Non-pigmented ciliary epithelial cell (primary cell): ENCODE measurements at places on chromosomes 1 and 21.

- no peak for DNase-seq
These were observed 30.6 kb upstream of the LCE5A start for GRCh38 chr1:152479792-152480595.

DNA sequence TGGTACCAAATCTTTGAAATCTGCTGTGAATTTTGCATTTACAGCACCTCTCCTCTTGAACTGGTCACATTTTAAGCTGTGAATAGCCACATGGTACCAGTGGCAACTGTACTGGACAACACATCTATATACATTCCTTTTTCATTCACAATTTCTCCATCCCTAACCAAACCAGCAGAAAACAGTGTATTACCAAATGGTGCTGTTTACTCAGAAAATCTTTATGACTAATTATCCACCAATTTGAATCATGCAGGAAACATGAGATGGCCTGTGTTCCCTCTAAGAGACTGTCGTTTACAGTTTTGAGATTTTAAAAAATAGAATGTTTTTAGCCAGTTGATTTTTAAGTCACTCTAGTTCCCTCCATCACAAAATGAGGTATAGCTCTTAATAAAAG lies 17.6 kb upstream of the CCT8 start:
- DNase-seq: peak; percentile 65

GRCh38 chr1:12177999-12178441 lies 11.2 kb downstream of the TNFRSF1B start:
- peak; percentile 70 for DNase-seq

DNA sequence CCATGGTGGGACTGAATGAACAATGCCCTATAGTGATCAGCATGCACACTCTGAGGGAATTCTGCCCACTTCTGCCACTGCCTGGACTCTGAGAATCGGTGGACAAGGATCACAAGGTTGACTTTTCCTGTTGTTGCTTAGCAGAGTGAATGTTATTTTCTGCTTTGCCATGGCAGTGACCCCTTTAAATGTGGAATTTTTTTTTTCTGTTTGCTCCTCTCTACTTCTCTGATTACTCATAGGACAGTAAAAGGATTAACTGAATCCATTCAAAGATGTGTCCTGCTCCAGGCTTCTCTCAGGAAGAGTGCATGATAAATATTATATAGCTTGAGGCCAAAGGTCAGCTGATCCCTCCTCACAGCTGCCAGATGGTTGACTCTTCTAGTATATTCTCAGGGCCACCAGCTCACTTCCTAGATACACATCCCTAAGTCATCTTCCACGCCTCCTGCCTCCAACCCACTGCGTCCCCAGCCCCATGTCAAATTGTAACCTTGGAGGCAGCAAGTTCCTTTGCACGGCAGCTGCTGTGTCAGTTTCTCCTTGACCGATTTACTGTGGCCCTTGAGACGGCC lies 74.0 kb upstream of the RALGPS2 start:
- no peak for DNase-seq

GRCh38 chr1:112872551-112872962 lies 83.4 kb downstream of the SLC16A1 start:
- DNase-seq: no peak

DNA sequence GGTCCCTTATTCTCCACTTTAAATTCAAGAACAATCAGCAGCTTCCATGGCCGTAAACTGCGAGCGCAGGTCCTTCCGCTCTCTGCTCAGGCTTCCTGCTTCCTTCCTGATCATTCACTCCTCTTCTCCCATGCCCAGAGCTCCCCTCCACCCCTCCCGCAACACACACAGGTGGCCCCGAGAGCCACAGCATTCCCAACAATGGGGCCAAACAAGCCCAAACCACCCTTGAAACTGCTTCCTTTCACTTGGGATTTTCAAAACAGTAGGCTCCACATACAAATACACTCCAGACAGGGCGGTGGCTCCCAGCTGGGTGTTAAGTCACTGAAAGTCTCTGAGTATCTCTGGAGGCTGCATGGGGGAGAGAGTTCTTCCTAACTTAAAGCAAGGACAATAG lies 11.4 kb downstream of the FAM89A start:
- no peak for DNase-seq

- DNase-seq: peak; percentile 99
These were observed 139.9 kb downstream of the DHRS3 start for GRCh38 chr1:12477936-12478611.

DNA sequence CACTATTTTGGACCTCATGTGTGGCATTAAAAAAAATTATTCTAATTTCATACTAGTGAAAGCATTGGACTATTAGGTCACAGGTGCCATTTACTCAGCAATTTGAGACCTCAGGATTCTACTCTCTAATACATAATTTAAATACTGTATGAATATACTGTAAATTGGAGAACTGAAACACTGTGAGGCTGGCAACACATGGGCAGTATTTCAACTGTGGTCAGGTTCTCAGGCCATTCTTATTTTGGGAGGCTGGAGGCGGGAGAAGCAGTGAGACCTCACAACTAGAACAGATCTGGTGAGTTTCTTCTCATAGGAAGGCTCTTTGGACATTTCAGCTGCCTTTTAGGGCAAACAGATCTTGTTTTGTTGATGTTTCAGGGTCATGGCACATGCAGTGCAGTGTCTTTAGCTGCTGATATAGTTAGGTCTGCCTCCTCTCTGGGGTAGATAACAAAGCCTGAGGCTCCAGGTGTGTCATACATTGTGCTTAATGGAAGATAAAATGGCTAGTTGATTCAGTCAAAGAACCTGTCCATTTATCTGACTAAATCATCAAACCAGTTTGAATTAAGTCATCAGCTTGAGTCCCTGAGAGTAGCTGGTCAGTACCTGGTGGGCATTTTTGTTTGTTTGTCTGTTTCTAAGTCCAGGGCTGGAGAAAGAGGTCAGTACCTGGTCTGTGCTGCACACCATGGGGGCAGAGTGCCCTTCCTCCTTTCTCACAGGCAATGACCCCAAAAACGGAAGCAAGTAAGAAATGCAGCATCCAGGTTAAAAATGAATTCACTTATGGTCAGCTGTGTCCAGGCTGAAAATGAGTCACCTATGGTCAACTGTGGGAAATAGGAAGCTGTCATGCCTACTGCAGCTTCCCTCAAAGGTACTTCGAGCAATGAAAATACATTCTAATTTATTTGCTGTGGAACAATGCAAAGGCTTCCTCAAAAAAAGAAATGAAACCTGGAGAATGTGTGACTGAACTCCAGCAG lies 216.2 kb downstream of the SDCCAG8 start:
- DNase-seq: no peak

- DNase-seq: no peak
These were observed 39.9 kb downstream of the AKNAD1 start for GRCh38 chr1:108817016-108817415.

- DNase-seq: no peak
These were observed 15.3 kb downstream of the SRSF4 start for GRCh38 chr1:29166291-29166878.

GRCh38 chr1:106447466-106447865 lies 609.0 kb upstream of the PRMT6 start:
- no peak for DNase-seq

DNA sequence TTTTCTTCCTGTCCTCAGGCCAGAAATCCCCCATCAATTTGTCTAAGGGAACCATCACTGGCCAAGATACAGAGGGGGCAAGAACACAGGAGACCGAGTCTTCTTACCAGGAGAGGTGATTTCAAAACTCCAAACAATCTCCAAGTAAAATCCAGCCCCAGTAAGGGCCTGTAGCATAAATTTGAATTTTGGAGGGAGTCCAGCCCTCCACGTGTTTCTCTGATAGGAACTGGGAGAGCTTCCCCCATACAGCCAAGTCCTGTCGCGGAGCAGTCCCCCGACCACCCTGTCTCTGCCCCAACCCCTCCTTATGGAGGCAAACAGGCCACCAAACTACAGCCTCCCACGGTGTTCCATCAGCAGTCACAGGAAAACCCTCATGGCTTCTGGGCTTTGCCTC lies 32.4 kb upstream of the GPR157 start:
- DNase-seq: no peak

- no peak for DNase-seq
These were observed 208.1 kb downstream of the TGFB2 start for GRCh38 chr1:218553197-218553596.
